ENCODE measurements at places on chromosomes 7 and 10. TPM values are rescaled to one million over a fixed set of nuclear protein-coding genes. Genes with fewer than 3 reads are reported as not detected.

Gene CCDC3
- total RNA-seq: 0.18 TPM

Gene TAS2R4
- total RNA-seq: 0.62 TPM

Gene C10orf105
- total RNA-seq: 0.40 TPM

Gene MRLN
- total RNA-seq: not detected

Gene CPVL
- total RNA-seq: not detected

Gene GHRHR
- total RNA-seq: not detected

- DNase-seq: no peak
Observed at GRCh38 chr7:136877509-136877908, 9.1 kb downstream of the CHRM2 start.

Gene HMX3
- not detected for total RNA-seq

Gene SFMBT2
- 17.6 TPM for total RNA-seq

DNA sequence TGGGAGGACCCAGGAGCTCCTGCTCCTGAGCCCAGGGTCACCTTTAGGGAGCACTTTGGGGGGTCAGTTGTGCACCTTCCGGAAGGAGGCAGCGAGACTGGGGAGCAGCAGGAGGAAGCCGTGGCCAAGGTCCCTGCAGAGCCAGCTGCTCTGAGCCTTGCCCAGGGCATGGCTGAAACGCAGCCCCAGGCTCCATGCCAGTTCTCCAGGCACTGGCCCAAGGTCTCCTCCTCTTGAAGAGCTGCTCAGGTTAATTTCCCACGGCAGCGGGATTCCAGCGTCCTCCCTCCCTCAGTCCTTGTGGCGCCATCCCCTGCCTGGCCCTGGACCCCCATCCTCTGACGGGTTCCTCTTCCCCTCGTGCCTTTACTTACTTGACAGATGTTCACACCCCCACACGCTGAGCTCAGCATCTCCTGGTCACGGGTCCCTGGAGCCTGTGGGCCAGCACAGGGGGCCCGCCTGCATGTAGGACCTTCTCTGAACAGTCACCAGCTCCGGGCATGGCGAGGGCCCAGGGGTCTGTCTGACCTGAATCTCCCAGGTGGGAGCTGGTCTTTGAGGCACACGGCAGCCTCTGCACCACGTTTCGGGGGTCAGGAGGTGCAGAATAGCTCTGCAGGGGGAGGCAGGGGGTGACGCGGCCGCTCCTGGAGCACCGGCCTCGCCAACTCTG, 16.7 kb upstream of the CFAP46 start:
- DNase-seq: no peak

GRCh38 chr10:11272915-11273389, 255.3 kb downstream of the CELF2 start:
- peak; percentile 74 for DNase-seq

Gene PRDX3
- 160 TPM for total RNA-seq

Gene ZNF365
- 0.09 TPM for total RNA-seq

- DNase-seq: no peak
Observed at GRCh38 chr10:64408391-64409183, 887.4 kb downstream of the REEP3 start.

GRCh38 chr10:43595739-43596298, 10.4 kb upstream of the ZNF485 start:
- peak; percentile 62 for DNase-seq

Gene MCM7
- total RNA-seq: 411 TPM

GRCh38 chr7:136230210-136230609, 253.1 kb upstream of the MTPN start:
- DNase-seq: no peak

DNA sequence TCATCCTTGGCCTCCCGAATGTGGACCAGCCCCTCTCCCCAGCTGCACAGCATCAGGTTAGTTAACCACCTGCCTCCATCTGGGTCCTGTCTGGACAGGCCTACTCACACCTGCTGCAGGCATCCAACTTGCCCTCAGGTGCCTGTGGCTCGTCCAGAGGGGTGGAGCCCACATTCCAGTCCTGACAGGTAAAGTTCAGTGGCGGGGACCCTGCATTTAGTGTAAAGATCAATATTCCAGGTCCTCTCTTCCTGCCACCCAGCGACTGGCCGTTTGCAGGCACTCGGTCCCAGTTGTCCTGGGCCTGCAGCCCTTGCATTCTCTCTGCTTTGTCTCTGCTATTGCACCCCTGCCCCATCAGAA, 15.0 kb downstream of the HTRA1 start:
- DNase-seq: no peak

Gene WNT8B
- 0.40 TPM for total RNA-seq

GRCh38 chr10:129946859-129947258, 17.2 kb downstream of the EBF3 start:
- DNase-seq: no peak

DNA sequence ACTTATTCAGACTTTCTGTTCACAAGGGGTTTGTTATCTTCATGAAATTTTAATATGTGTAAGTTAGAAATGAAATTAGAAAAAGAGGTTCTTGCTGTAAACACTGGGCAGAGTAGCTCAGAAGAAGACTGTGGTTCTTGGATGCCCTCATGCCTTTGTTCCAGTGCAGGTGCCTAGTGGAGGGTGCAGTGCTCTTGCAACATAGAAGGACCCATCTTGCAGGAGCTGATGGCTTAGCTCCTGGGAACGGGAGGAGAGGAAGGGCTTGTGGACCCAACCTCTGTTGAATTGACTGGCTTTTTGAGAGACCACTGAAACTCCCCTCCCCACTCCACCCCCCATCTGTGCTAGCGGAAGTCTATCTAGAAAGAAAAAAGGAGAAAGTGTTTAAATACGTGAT, 116.8 kb downstream of the GLCCI1 start:
- DNase-seq: no peak

Gene ARID5B
- total RNA-seq: 106 TPM

- DNase-seq: peak; percentile 90
Observed at GRCh38 chr10:74150204-74150989, at the start of gene AP3M1. AP3M1 (minus strand) TSS chr10:74150828; CDS start chr10:74138379, 12,449 bp downstream.

- DNase-seq: no peak
Observed at GRCh38 chr7:133044722-133045473, 37.0 kb downstream of the CHCHD3 start.

Gene CALHM1
- not detected for total RNA-seq

Gene EXOC6
- 12.1 TPM for total RNA-seq

- DNase-seq: no peak
Observed at GRCh38 chr7:120792861-120793130, 65.1 kb downstream of the TSPAN12 start.

GRCh38 chr10:129533281-129533680, 66.2 kb downstream of the MGMT start:
- DNase-seq: no peak

DNA sequence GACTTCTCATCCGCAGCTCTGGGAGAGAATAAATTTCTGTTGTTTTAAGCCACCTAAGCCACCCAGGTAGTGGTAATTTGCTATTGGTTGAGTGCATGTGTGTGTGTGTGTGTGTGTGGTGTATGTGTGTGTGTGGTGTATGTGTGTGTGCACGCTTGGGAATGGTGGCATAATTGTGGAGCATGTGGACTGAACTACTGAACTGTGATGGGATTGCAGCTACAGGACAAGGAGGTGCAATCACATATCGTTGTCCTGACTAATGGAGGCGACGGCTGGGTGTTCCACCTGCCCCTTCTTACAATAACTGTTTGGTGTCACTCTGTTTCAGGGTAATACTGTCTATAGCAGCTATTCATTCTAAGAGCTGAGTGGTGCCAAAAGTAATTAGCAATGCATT, 448.7 kb upstream of the PFKP start:
- DNase-seq: no peak

- DNase-seq: no peak
Observed at GRCh38 chr10:119821182-119821581, 51.5 kb downstream of the MCMBP start.

Gene OR2A42
- not detected for total RNA-seq

- DNase-seq: peak; percentile 23
Observed at GRCh38 chr7:151599401-151600227, 79.9 kb upstream of the RHEB start.

Gene DNAJC12
- 7.0 TPM for total RNA-seq

GRCh38 chr7:25215694-25216335, 12.5 kb downstream of the NPVF start:
- no peak for DNase-seq

Gene TWIST1
- 1.2 TPM for total RNA-seq

DNA sequence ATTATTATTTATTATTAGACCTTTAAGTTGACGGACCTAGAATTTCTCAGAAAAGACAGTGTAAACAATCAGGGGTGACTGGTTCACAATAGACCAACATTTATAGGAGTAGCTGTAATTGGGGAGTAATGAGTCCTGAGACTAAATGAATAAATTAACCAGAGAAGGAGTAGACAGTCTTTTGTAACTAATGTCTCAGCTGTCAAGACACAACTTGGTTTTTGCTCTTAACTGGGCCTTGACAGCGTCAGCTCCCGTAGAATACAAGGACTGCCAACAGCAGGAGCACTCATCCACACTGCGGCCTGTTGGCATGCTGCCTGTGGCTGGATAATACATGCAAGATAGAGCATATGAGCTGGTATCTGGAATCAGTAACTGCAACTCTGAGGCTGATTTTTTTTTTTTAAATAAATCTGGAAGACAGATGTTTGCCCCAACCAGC, 123.9 kb downstream of the CACNA2D1 start:
- no peak for DNase-seq

Gene LIPK
- not detected for total RNA-seq

Gene CCDC172
- total RNA-seq: not detected

Gene ANKRD2
- total RNA-seq: not detected

- peak; percentile 14 for DNase-seq
Observed at GRCh38 chr7:83410989-83411591, 237.8 kb downstream of the SEMA3E start.

Measured in activated CD4-positive, alpha-beta T cell treated with anti-CD3 and anti-CD28 coated beads for 36 hours (primary cell).